ENCODE measurements at places on chromosomes 12 and 14.

DNA sequence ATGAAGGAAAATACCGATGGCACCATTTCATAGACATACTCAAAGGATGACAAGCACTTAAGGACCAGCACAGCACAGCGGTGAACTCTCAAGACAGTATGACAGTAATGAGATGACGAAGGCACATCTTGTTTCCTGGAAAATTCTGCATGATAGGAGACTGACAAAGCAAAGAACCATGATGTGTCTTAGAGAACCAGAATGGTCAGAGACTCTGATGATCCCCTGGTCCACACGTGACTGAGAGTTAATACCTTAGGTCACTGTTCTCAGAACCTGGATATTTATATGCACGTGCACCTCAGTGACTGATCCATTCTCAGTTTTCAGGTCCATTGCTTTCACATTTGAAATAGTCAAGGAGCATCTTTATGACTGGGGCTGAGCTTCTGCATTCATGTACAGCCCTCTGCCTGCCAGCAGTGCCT, 35.3 kb downstream of the PROX2 start:
- no peak for DNase-seq

GRCh38 chr12:47377414-47378221, 297.9 kb upstream of the AMIGO2 start:
- DNase-seq = peak; percentile 63

DNA sequence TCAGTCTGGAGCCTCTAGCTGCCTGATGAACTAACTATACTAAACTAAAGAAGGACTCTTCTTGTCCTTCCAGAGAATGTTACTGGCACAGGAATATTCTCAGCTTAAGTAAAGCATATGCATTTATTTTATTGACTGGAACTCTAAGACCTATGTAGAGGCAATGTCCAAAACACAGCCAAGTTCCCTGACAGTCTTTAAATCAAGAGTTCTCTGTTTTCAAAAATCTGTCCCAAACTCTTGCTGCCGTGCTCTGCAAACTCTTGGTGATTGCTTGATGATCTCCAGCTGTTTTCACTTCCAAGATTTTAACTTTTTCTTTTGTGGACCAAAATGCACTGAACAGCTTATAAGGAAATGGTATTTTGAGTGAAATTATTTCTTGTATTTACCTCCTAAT, 67.5 kb upstream of the DAAM1 start:
- DNase-seq = peak; percentile 45

GRCh38 chr12:102592134-102592533, 111.8 kb upstream of the IGF1 start:
- DNase-seq = no peak

- DNase-seq = no peak
These were observed 270.7 kb downstream of the ALG10 start for GRCh38 chr12:34292736-34293625.

GRCh38 chr14:24100197-24100981, 6.3 kb downstream of the PCK2 start:
- DNase-seq = no peak

DNA sequence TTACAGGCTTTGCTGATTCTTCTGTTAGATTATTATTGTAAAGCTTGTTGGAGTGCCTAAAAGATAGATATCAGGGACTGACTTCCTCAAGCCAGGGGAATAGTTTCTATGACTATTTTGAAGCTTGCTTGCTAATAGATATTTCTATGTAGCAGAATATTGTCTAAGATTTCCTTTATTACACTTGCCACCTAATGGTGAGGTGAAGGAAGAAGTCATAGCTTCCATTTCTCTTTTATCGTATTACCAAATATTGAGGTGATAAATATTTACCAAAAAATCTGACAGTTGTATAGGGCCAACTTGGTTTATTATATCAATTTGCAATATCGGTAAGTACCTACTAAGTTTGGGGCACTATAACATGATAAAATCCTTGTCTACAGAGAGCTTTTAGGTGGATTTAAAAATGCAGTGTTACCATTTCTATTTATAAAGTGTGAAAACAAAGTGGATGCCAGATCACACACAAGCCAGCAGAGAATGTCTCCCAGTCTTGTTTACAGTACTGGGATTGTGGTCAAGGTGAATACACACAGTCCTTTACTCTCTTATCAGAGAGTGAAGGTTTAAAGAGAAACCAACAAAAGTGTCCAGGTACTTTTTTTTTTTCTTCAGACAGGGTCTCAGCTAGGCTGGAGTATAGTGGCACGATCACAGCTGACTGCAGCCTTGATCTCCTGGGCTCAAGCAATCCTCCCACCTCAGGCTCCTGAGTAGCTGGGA, 137.9 kb downstream of the IGF1 start:
- no peak for DNase-seq

DNA sequence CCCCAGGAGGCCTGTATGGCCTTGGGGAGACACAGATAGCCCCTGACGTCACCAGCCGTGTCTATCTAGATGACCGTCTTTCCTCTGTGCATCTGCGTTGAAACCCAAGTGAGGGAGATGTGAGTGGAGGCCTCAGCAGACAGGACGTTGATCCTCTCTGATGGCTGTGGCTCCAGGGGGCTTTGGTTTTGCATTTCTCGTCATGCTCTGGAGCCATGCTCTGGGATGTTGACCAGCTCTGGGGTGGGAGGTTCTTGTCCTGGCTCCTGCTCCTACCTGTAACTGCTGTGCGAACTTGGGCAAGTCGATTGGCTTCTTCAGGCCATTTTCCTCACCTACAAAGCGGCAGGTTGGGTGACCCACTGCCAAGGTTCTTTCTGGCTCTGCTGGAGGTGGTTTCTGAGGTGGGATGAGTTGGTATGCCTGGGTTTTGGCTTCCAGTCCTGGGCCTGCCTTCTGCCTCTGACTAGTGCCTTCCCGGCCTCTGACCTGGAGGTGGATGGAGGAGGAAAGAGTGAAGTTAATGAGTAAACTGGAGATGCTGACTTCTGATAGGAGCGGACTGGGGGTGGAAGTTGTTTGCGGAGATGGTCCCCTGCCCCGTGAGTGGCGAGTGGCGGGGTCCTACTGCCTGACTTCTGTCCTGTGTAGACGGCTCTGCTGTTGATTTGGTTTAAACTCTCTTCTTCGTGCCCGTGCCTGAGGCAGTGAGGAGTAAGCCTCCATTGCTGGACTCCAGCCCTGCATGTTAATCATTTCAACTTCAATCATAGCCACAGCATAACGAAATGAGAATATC, 8.4 kb downstream of the TSPAN9 start:
- DNase-seq = no peak

DNA sequence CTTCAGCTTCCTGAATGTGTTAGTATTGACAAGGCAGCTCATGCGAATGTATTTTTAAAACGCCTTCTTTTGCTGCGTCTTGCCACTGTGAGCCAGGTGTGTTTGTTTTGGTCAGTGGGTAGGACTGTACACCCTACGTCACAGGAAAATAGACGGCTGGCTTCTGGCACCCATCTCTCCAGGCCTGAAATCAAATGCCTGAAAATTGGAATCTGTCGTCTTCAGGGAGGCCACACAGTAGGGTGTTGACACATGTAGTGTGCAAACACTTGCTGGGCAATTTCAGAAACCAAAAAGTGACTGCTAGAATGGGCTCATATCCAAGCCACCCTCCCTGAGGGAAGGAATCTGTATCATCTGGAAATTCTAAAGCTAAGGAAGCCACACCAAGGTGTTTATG, 209.3 kb downstream of the TTC8 start:
- no peak for DNase-seq

DNA sequence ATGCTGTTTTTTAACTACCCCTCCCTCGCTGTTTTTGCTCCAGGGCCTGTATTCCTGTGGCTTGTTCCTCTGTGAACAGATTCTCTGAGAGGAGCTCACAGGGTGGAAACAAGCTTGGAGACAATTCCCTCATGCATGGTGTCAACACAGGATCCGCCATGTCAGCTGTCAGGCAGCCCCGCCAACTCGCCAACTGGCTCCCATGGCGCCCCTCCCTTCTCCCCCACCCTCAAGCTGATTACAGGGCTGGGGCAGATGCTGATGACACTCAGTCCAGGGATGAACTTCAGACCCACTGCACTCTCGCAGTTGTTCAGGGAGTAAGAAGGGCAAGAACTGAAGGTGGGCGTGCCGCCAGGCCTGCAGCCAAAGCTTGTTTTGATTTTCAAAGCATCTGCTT, 229.9 kb downstream of the NTF3 start:
- peak; percentile 37 for DNase-seq

- no peak for DNase-seq
These were observed 33.1 kb upstream of the GNPNAT1 start for GRCh38 chr14:52824462-52824861.

- no peak for DNase-seq
These were observed 45.5 kb downstream of the FGD4 start for GRCh38 chr12:32444895-32445294.

GRCh38 chr12:130879212-130879686, 7.4 kb downstream of the RAN start:
- DNase-seq = no peak

DNA sequence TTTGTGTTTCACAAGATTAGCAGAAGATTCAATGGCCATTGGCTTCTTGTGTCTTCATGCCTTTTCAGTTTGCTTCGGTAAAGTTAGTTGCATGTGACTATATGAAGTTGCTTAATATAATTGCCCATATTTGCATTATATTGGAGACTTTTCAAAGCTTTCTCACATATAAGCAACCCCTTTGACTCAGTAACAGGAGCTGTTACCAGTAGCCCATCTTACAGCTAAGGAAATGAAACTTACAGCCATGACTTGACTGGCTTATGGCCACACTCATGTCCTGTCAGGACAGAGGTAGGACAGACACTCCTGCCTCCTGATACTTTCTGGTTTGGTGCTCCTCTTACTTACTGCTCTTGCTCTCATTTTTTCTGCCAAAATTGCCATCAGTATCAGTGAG, 1082.1 kb downstream of the BCL11B start:
- DNase-seq = no peak

- DNase-seq = no peak
These were observed 3.5 kb upstream of the BDKRB1 start for GRCh38 chr14:96252323-96252998.

DNA sequence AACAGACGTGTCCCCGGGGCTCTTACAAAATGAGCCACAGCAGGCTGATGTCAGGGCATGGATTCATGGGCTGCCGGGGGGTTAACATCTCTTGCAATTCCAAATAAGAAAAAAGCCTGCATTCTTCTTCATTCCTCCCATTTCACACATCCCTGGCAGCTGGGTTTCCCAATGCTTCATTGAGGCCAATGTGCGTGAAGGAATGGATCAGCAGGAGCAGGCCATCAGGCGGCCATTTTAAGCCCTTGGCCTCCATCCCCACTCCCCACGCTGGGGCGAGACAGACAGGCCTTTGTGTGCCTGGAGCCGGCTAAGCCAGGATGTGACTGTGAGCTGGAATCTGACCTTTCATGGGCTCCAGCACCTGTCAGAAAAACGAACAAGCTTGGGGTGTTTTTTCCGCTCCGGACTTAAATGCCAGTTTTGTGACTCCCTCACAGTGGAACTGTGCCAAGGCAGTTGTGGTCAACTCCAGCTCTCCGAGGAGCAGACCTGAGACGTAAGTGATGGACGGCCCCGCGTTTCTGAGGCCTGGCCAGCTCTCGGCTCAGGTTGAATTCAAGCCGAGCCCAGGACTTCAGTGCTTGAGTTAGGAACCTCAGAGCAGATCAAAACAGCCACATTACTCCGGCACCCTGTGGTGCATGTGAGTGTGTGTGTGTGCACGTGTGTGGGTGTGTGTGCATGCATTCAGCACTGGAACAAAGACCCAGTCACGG, 133.1 kb downstream of the TMEM30B start:
- peak; percentile 77 for DNase-seq

GRCh38 chr12:47774663-47775062, 1.6 kb downstream of the SLC48A1 start:
- no peak for DNase-seq

DNA sequence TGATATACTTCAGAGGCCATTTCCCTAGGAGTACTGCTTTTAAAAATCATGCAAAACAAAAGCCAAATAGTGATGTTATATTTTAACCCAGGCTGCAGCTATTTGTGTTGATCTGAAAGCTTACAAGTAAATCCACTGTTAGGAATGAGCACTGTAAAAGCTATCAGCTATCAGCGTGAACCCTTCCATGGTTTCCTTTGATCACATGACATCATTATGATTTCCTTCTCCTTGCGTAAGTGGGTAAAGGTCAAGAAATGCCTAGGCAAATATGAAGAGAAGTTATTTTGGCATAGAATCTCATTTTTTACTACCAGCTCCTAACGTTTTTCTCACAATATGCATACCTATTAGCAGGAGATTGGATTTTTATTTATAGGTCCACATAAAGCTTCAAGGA, 48.6 kb upstream of the CATSPERB start:
- no peak for DNase-seq

GRCh38 chr12:26715232-26715631, 117.8 kb downstream of the ITPR2 start:
- no peak for DNase-seq

DNA sequence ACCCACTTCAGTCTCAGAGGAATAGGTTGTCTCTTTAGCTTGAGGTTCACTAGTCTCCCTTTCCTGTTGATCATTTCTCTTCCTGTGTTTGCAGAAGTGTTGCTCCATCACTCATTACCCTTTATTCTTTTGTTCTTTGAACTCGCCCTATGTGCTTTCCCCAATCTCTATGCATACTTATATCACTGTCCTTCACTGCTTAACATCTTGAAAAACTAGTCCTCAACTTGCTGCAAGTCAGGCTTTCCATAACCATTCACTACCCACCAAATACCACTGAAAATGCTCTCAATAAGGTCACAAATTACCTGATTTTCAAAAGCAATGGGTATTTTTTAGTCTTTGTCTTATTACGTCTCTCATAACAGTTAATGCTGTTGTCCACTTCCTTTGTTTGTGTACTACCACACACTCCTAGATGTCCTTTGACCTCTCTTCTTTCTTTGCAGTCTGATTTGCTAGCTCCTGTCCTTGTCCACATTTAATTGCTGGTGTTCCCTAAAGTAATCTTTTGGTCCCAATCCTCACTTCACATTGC, 80.8 kb downstream of the RIC8B start:
- no peak for DNase-seq

- no peak for DNase-seq
These were observed 6.0 kb downstream of the TGM1 start for GRCh38 chr14:24256960-24257359.

DNA sequence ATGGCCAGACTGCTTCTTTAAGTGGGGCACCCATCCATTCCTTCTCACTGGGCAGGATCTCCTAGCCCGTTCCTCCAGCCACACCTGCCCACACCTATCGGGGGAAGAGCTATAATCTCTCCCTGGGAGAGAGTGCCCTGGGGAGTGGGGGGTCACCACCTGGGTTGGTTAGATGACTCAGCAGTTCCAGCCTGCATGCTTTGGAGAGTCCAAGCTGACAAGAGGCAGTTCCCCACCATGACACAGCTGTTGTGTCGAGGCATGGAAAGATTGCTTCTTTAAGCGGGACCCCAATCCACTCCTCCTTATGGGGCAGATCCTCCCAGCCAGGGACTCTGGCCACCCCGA, 52.6 kb upstream of the PPFIA2 start:
- no peak for DNase-seq

DNA sequence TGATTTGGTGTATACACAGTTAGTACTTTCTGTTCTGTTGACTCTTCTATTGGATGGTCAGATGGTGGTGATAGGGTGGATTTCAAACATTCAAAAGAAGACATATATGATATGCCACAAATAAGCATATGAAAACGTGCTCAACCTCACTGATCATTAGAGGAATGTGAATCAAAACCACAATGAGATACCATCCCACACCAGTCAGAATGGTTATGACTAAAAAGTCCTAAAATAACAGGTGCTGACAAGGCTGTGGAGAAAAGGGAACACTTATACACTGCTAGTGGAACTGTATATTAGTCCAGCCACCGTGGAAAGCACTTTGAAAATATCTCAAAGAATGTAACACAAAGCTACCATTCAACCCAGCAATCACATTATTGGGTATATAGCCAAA, 425.5 kb downstream of the C12orf50 start:
- no peak for DNase-seq

All from muscle of arm (tissue), 14 donors.